ENCODE measurements at places on chromosomes 11 and 22. TPM values are rescaled to one million over a fixed set of nuclear protein-coding genes. Genes with fewer than 3 reads are reported as not detected.

Gene IL17REL
- total RNA-seq, result not detected

Gene HTATIP2
- 16.7 TPM for total RNA-seq

Gene MRGPRE
- total RNA-seq, result not detected

Gene LRRC74B
- not detected for total RNA-seq

Gene BCO2
- 3.9 TPM for total RNA-seq

Gene FIBIN
- total RNA-seq, result not detected

Gene PTPN5
- total RNA-seq, result not detected

Gene NAGA
- total RNA-seq, result 15.7 TPM

Gene TBX1
- 2.0 TPM for total RNA-seq

Gene OR2D2
- not detected for total RNA-seq

Gene PRR33
- 0.32 TPM for total RNA-seq

Gene SYTL2
- total RNA-seq, result 143 TPM
